Frontal cortex (tissue), 4 donors: ENCODE measurements at places on chromosomes 3 and 15.

DNA sequence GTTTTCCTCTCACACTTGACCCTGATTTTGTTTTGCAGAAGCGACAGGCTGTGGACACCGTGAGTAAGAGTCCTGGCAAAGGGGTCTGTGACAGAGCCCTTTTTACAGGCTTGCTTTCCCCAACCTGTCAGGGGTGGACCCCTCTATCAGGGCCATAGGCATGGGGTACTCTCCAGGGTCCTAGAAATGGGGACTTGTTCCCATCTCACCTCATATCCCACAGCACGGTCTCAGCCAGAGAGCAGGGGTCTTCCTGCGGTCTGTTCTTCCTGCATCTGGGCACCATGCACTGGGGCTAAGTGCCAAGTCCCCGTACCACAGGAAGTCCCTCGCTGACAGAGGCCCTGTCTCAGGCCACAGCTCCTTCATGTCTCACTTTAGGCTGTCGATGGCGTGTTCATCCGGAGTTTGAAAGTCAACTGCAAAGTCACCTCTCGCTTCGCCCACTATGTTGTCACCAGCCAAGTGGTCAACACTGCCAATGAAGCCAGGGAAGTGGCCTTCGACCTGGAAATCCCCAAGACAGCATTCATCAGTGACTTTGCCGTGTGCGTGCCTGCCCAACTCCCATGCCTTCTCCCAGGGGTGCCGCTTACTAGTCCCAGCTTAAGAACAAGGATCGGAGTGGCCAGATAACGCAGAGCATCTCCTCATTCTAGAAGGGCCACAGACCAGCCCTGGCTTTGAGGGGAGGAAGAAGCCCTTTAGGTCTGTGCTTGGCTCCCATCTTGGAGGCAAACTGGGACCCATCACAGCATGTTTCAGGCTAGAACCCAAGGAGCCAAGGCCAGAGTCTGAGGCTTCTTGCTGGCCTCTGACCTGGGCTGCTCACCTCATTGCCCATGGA is 783 bp downstream of the ITIH1 start:
- no peak for DNase-seq

DNA sequence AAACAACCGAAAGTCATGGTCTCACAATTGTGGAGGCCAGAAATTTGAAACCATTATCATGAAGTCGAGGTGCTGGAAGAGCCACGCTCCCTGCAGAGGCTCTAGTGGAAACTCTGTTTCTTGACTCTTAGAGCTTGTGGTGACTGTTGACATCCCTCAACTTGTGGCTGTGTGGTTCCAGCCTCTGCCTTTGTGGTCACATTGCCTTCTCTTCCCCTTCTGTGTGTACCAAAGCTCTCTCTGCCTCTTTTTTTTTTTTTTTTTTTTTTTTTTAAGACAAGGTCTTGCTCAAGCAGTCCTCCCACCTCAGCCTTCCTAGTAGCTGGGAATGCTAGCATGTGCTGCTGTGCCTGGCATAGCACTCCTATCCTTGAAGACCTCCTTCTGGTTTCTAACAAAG is 48.7 kb upstream of the CRTC3 start:
- DNase-seq: no peak

- no peak for DNase-seq
These were observed 98.1 kb downstream of the LRIG1 start for GRCh38 chr3:66402596-66403290.

DNA sequence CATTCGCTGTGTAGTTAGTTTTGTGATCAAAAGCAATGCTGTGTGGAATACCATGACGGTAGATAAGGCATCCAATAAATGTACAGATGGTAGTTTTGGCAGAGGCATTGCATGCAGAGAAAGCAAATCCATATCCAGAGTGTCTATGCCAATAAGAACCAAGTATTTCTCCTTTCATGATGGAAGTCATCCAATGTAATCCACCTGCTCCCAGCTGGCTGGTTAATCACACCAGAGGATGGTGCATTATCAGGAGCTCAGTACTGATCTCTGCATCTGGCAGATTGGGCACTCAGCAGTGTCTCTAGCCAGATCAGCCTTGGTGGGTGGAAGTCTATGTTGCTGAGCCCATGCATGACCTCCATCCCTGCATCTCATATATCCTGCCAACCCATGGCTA is 677.7 kb upstream of the NECTIN3 start:
- no peak for DNase-seq

DNA sequence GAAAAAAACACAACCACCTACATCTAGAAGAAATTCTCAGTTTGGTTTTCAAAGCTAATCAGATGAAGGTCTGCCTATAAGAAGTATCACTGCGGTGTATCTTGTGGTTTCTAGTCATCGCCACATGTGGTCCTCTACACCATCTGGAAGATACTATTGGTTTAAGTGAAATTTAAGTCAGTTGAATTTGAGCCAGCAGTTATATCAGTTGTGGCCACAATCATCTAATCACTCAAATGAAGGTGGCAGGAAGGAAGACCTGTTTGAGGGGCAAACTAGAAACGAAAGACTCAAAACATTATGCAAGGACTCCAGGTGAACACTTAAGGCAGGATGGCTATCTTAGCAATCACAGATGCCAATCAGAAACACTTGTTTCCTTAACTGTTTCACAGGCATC is 48.7 kb downstream of the ETV5 start:
- DNase-seq: no peak

- no peak for DNase-seq
These were observed 48.1 kb upstream of the FLNB start for GRCh38 chr3:57960174-57960505.

- no peak for DNase-seq
These were observed 39.7 kb upstream of the PLOD2 start for GRCh38 chr3:146200461-146201220.

GRCh38 chr3:135125171-135125801 is 330.2 kb downstream of the EPHB1 start:
- no peak for DNase-seq

DNA sequence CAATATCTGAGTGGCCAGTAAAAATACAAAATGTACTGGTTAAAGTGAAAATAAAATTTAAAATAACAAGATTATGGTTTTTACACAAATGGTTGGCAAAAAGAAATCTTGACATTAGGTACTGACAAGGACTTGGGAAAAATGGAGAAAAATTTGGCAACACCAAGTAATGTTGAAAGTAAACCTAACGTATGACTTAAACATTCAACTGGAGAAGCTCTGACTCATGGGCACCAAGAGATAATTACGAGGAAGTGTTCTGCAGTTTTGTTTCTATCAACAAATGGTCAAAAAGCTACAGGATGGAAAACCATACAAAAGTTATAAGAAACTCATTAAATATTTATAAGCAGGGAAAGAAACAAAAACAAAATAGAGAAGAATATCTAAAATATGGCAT is 177.7 kb downstream of the ZNF385D start:
- no peak for DNase-seq

- no peak for DNase-seq
These were observed 294.5 kb upstream of the LMCD1 start for GRCh38 chr3:8206971-8207617.

- DNase-seq: no peak
These were observed 255.3 kb upstream of the ZPLD1 start for GRCh38 chr3:102179326-102180177.

- no peak for DNase-seq
These were observed 11.7 kb downstream of the IQCF1 start for GRCh38 chr3:51891242-51892039.

DNA sequence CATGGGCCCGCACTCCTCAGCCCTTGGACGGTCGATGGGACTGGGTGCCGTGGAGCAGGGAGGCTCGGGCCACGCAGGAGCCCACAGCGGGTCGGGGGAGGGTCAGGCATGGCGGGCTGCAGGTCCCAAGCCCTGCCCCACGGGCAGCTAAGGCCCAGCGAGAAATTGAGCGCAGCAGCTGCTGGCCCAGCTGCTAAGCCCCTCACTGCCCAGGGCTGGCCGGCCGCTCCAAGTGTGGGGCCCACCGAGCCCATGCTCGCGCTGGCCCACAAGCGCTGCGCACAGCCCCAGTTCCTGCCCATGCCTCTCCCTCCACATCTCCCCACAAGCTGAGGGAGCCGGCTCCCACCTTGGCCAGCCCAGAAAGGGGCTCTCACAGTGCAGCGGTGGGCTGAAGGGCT is 259.4 kb downstream of the VGLL3 start:
- no peak for DNase-seq

GRCh38 chr3:107236655-107237337 is 140.4 kb upstream of the CCDC54 start:
- DNase-seq: no peak

- peak; percentile 58 for DNase-seq
These were observed 16.2 kb upstream of the XIRP1 start for GRCh38 chr3:39208463-39209055.

DNA sequence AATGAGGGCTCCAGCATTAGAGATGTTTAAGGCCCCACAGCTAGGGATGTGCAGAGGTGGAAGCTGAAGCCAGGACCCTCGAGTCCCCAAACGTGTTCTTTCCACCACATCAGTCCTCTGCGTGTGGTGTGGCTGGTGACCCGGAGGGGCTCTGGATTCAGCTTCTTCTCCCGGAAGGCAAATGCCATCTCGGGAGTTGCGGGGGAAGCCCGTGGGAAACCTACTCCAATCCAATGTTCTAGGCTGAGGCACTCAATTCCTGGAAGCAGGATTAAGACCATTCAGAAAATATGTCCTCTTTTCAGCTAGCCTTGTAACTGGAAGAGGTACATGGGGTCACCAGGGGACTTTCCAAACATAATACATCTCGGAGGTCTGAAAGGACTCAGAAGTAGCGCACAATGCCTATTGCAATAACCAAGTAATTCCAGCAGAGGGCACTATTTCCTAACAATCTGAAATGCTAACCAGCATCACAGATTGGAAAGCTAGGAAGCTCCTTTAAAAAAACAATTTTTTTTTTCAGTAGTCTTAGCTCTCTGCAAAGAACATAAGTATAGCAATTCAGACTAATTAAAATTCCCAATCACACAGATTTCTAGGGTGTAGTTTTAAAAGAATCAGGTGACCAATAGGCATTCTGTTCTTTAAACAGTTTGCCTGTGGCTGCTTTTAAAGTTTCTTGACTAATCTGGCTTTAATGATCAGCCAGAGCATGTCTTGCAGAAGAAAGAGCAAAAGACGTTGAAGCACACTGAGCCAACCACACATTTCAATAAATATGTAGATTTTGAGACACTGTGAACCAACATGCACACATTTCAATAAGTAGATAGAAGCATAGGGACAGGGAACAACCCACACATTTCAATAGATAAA is 36.1 kb downstream of the BNC1 start:
- DNase-seq: peak; percentile 23

- no peak for DNase-seq
These were observed 6.0 kb upstream of the TM2D3 start for GRCh38 chr15:101657968-101658784.

- no peak for DNase-seq
These were observed 10.4 kb downstream of the TEX264 start for GRCh38 chr3:51681453-51681852.

DNA sequence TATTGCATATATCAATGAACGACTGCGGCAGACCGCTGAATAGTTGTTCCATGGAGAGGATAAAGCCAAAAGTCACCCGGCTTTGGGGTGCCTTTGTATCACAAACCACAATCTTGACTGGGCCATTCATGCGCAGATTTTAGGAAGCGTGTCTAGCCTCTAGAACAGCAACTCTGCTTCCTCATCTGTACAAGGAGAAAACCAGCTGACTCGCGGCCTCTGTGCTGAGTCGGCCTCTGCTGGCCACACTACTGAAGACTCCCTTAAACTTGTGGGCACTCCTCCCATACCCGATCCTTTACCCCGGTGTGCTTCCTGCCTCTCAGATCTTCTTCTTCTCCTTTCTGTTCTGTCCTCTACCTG is 872 bp downstream of the DLEC1 start:
- DNase-seq: no peak

DNA sequence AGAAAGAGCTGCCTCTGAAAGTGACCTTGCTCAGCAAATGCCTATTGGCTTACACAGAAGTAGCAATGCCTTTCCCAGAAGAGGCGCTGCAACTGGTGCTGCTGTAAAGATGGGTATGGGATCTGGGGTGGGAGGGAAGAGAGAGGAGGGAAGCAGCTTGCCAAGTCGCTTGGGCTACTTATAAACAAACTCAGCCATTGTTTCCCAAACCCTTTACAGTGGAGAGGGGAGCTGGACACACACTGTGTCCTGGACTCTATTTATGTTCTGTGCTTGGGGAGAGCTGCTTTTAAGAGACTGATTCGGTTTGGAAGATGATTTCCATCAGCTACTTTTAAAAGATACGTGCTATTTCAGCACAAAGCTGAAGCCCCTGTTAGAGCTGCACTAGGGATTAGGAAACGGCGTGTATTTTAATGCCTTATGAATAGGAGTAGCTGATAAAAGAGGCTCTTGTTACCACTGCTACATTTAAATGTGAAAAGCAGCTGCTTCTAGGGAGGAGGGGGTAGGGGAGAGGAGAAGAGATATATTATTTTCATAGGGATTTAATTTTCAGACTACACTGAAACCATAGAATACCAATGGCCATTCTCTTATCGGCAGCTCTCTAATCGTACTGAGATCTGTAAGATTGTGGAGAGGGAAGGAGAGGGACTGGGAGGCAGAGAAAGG is 440.6 kb downstream of the MCTP2 start:
- DNase-seq: peak; percentile 16

DNA sequence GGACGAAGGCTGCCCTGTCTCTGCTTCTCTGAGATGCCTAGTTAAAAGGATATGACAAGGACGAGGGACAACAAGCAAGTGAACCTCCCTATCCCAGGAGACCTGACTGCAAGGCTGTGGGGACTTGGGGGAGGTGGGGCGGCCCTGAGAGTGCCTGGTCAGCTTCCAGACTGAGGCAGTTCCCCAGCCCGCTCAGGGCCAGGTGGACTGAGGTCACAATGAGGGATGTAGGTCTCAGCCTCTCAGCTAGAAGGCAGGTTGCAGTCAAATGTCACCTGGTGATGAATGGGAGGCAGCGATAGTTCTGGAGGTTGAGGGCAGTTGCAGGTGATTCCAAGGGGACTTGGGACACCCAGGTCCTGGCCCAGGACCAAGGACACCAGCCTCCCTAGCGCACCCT is 30.6 kb downstream of the TKT start:
- peak; percentile 2 for DNase-seq

DNA sequence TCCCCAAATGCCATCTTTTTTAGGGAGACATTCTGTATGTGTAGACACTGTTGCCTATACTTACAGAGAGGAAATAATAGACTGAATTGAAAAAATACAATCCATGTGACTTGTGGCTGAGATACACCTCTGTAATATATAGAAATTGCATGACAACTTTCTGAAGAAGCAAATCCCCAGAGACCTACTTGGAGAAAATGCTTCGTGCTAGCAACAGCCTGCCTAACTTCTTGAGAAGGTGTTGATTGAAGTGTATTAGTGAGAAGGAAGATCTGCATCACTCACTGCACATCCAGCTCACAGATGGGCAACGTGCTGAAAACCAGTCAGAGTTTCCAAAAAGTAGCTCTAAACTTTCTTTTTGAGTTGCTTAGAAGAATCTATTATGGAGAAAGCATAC is 404.1 kb downstream of the EPHB1 start:
- DNase-seq: no peak

GRCh38 chr15:84844964-84845363 is 27.8 kb downstream of the ALPK3 start:
- no peak for DNase-seq
